ENCODE measurements at places on chromosomes 3 and 15.

- no peak for DNase-seq
Observed at GRCh38 chr3:9196020-9196419, 53.4 kb downstream of the SRGAP3 start.

- DNase-seq = no peak
Observed at GRCh38 chr15:43525131-43525530, 7.7 kb downstream of the MAP1A start.

DNA sequence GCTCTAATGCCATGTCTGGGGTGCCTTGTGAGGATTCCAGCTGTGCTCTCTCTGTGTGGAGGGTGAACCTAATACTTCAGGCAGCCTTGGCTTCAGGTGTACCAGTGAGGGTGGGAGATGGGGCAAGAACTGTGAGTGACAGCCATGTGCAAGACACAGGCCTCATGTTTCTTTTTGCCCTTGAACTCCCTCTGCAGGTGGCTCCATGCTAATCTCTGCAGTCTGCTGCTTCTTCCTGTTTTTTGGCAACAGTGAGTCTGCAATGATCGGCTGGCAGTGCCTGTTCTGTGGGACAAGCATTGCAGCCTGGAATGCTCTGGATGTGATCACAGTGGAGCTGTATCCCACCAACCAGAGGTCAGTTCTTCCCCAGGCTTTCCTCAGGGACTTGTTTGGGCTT lies 189.3 kb downstream of the SV2B start:
- no peak for DNase-seq

GRCh38 chr3:52682016-52682415 lies 3.7 kb downstream of the PBRM1 start:
- peak; percentile 15 for DNase-seq

- no peak for DNase-seq
Observed at GRCh38 chr3:123884203-123884831, at the start of gene MYLK. Gene MYLK (minus strand): TSS chr3:123884332. CDS start chr3:123793841, 90,491 bp downstream.

DNA sequence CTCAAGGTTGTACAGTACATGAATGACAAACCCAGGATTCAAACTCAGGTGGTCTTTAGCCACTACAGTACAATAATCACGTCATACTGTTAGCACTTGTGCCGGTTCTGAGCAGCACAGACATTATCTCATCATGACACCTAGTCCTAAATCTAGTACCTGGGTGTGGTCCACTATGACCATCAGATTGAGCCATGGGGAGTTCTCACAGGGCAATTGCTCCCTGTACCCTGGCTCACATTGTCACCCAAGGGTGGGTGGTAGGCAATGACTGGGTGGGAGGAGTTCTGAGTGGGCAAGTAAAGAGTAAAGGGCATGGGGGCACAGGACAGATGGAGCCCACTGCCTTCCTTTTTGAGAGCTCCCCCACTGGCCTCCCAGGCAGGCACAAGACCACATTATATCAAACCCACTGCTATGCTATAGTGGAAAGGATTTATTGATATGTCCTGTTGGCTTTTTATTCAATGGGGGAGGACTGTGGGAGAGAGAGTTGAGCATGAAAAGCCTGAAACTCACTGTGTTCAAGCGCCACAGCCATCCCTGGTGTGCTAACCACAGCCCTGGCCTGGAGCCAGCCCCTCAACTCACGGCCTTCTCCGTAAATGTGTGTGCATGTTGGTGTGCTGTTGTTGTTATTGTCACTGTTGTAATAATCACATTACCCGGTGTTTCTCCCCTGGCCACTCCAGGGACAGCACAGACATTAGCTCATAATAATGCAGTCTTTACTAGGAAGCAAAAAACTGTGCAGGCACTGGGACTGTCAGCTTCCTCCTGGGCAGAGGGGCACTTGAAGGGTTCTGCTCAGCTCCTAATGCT lies 27.3 kb downstream of the ADCY5 start:
- DNase-seq = no peak

- peak; percentile 49 for DNase-seq
Observed at GRCh38 chr15:28098766-28099554, at the start of gene OCA2. Gene OCA2 (minus strand): TSS chr15:28099315. CDS start chr15:28081874, 17,441 bp downstream.

- no peak for DNase-seq
Observed at GRCh38 chr3:100352296-100353231, 18.0 kb downstream of the NIT2 start.

GRCh38 chr15:39127925-39128617 lies 452.8 kb upstream of the THBS1 start:
- DNase-seq = no peak

DNA sequence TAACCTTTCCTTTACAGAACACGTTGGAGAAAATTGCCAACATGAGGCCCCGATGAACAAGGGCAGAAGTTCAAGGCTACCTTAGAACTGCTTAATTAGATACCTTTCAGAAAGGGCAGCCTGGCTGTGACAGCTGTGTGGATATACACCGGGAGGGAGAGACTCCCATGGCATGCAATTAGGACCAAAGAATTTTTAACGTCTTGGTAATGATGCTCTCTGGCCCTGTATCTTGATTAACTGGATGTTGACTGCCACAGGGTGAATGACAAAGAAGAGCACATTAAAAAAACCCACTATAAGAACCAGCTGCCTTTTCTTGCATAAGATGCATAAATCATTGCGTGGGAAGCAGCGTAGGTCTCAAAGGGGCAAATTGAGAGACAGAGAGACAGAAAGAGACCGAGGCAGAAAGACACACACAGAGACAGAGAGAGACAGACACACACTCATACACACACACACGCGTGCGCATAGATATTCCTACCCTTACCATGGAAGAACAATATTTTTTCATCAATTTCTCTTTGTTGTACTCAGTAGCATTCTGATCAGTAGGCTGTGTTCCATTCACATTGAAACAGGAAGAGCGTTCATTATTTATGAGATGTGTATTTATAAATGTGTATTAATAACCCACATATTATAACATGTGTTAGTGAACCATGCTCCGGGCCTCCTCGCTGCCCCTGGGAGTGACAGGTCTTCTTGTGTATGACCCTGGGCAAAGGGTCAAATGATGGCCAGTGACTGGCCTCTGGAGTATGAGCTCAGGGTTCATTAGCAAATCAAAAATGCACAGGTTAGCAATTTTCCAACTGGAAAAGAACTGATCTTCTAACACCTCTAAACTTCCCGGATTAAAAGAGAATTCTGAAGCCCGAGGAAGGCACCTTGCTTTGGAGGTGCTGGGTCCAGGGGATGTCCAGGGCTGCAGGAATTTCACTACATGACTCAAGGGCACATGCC lies 118.8 kb downstream of the NSMCE3 start:
- no peak for DNase-seq

DNA sequence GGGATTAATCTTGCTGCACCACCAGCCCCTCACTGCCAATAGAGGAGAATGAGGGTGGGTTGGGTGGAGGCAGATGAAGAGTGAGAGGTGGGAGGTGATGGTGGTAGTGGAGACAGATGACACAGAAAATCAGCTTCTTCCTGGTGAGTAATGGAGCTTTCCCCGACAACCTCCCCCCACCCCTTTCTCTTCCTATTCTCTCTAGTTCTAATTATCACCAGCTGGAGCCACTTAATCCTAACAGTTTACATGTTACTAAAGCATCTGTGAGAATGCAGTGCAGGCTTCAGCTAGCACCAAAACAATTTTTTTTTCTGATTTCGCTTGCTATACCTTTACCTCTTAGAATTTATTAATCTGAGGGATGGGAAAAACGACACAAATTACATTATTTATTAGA lies 116.1 kb upstream of the DNAJC19 start:
- DNase-seq = no peak

DNA sequence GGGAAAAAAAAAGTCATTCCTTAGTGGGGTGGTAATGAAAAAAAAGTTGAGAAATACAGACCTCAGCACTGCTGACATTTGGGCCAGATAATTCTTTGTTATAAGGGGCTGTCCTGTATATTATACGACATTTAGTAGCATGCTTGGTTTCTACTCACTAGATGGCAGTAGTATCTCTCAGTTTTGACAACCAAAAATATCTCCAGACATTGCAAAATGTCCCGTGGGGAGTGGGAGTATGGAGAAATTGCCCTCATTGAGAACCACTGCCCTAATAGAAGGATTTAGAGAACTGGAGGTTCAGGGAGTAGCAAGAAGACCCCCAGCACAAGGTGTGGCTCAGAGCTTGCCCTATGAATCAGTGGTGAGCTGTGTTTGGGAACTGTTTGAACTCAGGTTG lies 28.6 kb upstream of the TEX264 start:
- DNase-seq = no peak

GRCh38 chr3:37594873-37595783 lies 266.6 kb upstream of the CTDSPL start:
- DNase-seq = no peak

- DNase-seq = no peak
Observed at GRCh38 chr15:27045796-27046195, 74.8 kb downstream of the GABRG3 start.

- DNase-seq = no peak
Observed at GRCh38 chr15:48954538-48954937, 9.2 kb downstream of the SHC4 start.

DNA sequence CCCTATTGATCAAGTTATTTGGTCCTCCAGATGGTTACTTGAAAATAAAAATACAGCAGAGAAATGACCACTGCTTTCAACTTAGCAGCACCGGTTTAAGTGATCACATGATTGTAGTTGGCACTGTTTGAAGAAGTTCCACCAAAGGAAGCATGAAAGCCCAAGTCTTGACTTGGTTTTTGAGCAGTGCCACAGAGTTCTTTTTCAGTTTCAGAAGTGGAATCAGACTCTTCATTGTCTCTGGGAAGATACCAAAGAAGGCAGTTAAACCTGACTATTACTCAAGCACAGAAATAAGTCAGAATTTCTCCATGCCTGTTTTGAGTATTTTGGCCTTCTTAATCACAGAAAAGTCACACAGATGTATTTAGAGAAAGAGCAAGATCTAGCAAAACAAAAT lies 66.7 kb downstream of the BBX start:
- DNase-seq = no peak

GRCh38 chr3:126358038-126358815 lies 1.0 kb upstream of the KLF15 start:
- DNase-seq = no peak

GRCh38 chr3:62356356-62356755 lies 17.0 kb downstream of the FEZF2 start:
- DNase-seq = no peak

GRCh38 chr15:96272427-96272826 lies 58.1 kb upstream of the NR2F2 start:
- no peak for DNase-seq

DNA sequence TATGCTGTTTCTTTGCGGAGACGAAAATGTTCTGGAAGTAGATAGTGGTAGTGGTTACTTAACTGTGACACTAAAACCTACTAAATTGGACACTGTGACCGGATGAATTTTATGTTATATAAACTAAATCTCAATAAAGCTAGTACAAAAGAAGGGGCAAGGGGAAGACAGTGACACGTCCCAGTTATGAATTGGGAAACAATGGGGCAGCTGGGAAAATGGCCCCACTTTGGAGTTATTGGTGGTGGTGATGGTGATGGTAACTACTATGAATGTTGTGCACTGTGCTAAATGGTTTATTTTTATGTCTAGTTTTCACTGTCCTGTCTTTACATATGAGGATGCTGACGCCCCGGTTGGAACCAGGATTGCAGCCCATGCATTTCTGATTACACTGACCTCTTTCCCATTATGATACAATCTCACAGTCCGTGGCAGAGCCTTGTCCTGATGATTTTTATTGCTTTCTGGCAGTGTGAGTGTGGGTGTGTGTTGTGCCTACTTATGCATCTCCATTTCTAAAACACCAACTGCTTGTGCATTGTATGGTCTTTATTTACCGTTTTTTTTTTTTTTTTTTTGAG lies 192.0 kb downstream of the FNDC3B start:
- DNase-seq = no peak

DNA sequence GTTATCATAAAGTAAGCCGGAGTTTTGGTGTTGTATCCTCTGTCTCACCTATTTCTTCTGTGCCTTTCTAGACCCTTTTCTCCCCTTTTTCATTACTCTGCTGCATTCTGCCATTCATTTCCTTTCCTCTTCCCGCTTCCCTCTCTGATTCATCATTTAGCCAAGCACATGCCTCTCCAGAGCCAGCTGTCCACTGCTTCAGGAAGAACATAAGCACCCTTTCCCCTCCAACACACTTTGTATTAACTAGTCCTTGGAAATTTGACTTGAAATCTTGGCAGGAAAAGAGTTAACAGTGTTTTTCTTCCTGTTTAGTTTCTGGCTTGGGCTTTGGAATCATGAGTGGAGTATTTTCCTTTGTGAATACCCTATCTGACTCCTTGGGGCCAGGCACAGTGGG lies 9.7 kb downstream of the APH1B start:
- DNase-seq = no peak

DNA sequence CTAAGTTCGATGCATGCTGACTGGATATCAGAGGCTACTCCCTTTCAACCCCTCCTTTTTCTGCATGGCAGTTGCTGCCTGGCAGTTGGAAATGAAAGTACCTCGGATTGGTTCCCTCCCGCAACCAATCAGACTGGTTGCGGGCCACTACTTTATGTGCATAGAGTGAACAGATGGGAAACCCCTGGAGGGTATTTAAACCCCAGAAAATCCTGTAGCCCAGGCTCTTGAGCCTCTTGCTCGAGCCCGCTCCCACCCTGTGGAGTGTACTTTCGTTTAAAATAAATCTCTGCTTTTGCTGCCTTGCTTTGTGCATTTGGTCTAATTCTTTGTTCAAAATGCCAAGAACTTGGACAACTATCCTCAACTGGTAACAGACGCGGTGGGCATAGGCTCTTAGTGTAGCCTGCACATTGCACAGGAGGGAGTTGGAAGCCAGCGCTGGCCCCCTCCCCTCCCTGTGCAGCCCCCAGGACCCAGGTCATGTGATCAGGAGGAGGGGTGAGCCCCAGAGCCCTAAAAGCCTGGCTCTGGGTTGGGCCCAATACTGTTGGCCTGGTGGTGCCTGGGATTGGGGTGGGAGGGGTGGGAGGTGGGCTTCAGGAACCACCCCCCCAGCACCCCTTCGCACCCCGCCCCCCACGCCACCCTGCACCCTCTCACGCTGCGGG lies 26.8 kb downstream of the RHCG start:
- DNase-seq = no peak

GRCh38 chr3:61946570-61947324 lies 385.4 kb downstream of the PTPRG start:
- DNase-seq = no peak

DNA sequence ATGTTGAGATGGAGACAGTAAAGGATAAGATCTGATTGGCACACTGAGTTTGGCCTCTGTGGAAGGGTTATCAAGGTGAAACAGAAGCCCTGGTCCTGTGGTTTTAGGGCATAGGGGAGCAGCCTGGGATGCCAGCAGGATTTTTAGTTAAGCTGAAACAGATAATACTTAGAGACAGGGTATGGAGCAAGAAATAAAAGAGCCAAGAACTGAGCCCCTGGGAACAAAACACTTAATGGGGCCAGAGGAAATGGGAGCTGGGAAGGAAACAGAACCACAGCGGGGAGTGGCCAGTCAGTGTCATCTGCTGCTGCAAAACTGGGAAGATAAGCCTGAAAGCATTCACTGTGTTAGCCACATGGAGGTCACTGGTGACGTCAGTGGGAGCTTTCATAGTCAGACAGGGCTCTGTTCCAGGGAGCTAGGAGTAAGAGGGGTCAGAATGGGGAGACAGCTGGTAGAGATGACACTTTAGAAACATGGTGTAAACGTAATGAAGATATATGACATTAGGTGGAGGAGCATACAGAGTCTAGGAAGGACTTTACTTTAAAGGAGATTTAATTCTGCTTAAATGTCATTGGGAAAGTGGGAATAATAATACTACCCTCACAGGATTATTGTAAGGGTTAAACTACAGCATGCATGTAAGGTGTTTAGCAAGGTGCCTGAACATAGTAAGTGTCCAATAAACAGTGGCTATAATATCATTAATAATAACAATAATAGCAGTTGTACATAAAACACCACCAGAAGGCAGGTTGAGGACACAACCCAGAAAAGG lies 172.7 kb upstream of the CTNNB1 start:
- DNase-seq = no peak

Measured in activated CD4-positive, alpha-beta T cell treated with anti-CD3 and anti-CD28 coated beads for 24 hours (primary cell).